ENCODE measurements at places on chromosomes 7 and 10.

DNA sequence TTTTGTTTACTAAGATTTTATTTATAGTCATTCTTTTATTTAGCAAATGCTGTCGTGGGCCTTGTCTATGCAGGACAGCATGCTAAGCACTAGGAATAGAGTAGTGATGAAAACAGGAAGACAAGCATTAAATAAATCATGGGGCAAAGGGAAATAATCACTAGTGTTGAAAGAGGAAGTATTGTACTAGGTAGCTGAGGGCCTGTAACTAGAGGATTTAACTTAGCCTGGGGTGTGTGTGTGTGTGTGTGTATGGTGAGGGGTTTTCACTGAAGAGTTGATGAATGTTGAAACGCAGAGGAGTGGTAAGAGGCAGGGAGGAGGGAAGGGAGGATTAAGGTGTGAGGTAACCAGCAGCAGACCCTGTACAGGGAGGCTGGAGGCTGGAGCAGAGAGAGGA, 446.4 kb downstream of the SDK1 start:
- DNase-seq, result no peak

DNA sequence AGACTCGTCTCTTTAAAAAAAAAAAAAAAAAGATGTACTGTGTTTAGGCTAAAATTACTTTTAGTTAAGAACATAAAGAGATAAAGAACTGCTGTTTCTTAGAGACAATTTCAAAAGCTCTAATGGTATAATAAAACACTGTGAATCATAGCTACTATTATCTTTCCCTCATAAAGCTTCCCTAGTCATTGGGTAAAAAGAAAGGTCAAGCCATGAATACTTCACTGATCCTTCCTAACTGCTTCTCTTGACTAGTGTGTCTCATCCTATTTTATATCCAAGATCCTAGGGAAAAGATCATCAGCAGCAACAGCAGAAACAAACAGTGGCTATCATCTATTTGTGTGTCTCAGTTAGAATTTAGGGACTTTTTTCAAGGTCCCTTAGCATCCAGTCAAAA, 10.5 kb downstream of the YME1L1 start:
- DNase-seq, result no peak

DNA sequence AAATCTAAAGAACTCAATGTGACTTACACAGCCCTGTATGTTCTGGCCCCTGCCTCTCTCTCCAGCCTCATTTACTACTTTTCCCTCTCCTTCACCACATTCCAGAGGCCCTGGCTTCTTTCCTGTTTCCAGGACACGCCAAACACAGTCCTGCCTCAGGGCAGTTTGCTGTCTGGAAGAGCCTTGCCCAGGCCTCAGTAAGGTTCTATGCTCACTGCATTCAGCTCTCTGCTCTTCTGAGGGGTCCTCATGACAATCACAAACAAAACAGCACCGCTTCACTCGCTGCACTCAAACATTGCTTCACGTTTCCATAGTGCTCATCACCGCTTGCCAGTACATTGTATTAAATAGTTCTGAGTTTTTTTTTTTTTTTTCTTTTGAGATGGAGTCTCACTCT, 35.1 kb upstream of the GARS1 start:
- DNase-seq, result no peak

GRCh38 chr7:137951700-137952425, 50.0 kb downstream of the CREB3L2 start:
- no peak for DNase-seq
